ENCODE measurements at places on chromosomes 11 and 22. TPM values are rescaled to one million over a fixed set of nuclear protein-coding genes. Genes with fewer than 3 reads are reported as not detected.

GRCh38 chr11:10633261-10633660 is 60.3 kb downstream of the IRAG1 start:
- no peaks in the 10 kb centered on the region for H3K27me3 ChIP-seq
- H3K4me1 ChIP-seq = no peaks in the 10 kb centered on the region
- H3K27ac ChIP-seq = no peak overlapping the region
- no peak for DNase-seq
- H3K36me3 ChIP-seq = no peaks in the 10 kb centered on the region
- H3K4me3 ChIP-seq = no peak overlapping the region

GRCh38 chr11:102332611-102332994 is 14.4 kb upstream of the BIRC2 start:
- H3K36me3 ChIP-seq = peaks cover 14% of the 10 kb centered on the region
- no peaks in the 10 kb centered on the region for H3K4me1 ChIP-seq
- no peak overlapping the region for H3K27ac ChIP-seq
- no peak for DNase-seq
- H3K27me3 ChIP-seq = no peaks in the 10 kb centered on the region
- no peak overlapping the region for H3K4me3 ChIP-seq

DNA sequence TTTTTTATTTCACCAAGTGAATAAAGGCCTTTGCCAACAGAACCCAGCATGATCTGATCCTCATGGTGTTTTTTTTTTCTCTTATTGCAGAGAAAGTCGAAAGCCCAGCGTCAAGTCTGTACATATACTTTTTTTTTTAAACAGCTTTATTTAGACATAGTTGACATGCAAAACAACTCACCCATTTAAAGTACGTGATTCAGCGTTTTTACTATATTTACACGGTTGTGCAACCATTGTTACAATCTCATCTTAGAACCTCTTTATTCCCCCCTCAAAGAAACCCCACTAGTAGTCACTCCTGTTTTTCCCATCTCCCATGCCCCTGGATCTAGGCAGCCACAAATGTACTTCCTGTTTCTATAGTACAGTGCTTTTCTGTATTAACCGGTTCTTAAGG is 20.6 kb upstream of the AP1B1 start:
- no peak overlapping the region for H3K4me3 ChIP-seq
- no peaks in the 10 kb centered on the region for H3K36me3 ChIP-seq
- no peak overlapping the region for H3K27ac ChIP-seq
- no peaks in the 10 kb centered on the region for H3K27me3 ChIP-seq

GRCh38 chr22:17647991-17648390 is 9.4 kb downstream of the BCL2L13 start:
- H3K4me3 ChIP-seq = no peak overlapping the region
- no peaks in the 10 kb centered on the region for H3K36me3 ChIP-seq
- no peak for DNase-seq
- H3K4me1 ChIP-seq = no peaks in the 10 kb centered on the region
- H3K27ac ChIP-seq = no peak overlapping the region
- no peaks in the 10 kb centered on the region for H3K27me3 ChIP-seq

DNA sequence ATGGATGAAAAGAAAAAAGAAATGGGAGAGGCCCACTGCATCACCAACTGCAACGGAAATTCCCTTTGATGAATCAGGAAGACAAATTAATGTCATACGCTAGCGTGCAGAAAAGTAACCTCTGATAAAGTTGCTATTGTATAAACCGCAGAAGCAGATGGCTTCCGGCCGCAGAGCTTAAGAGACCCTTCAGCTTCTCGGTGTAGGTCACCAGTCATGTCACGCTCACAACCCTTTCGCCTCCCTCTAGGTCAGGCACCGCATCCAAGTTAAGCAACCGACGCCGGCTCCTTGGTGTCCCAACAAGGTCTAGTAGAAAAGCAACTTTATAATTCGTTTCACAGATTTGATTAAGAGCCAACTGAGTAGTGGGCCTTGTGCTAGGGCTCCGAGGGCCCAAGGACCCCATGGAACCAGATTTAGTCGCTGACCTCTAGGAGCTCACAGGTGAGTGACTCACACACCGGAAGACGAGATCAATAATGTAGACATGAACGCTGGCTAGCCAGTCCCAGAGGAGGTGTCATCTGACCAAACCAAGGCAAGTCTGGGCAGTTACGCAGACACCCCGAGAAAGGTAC is 1.2 kb upstream of the ZFP91 start:
- peak overlapping the region; percentile 100 for H3K27ac ChIP-seq
- DNase-seq = peak; percentile 72
- H3K27me3 ChIP-seq = no peaks in the 10 kb centered on the region
- peak overlapping the region; percentile 87 for H3K4me3 ChIP-seq
- no peaks in the 10 kb centered on the region for H3K36me3 ChIP-seq

DNA sequence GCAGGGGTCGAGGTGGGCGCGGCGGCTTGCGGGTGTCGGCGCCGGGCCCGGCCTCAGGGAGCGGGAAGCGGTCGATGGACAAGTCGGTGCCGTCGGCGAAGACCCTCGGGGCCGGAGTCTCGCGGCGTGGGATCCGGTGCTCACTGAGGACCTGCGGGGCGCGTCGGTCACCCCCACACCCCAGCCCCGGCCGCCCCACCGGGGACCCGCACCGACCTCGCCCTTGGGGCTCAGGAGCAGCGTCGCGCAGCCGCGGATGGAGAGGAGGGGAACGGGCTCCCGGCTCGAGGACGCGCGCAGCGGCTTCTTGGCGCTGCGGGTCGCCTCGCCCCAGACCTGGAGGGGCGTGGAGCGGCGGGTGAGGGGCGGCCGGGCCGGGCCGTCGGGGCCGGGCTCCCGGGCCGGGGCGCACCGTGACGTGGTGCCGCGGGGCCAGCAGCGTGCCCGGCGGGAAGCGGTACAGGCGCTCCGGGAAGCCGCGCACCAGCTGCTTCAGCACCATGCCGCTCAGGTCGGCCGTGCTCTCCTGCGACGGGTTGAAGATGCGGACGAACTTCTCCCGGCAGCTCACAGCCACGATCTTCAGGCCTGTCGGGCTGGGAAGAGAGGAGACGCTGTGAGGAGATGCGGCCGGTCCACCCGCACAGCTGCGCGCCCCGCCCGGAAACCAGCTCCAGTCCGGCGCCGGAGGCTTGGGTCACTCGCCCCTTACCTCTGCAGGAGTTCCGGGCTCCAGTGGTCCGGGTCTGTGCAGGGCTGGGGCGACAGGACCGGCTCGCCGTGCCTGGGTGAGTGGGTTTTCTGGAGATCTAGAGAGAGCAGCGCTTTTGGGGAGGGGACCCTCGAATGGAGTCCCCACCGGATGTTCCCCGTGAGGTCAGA is 4.5 kb downstream of the LMNTD2 start:
- no peak for DNase-seq
- no peak overlapping the region for H3K27ac ChIP-seq
- no peak overlapping the region for H3K4me3 ChIP-seq
- H3K4me1 ChIP-seq = peaks cover 23% of the 10 kb centered on the region
- peaks cover 36% of the 10 kb centered on the region for H3K27me3 ChIP-seq

GRCh38 chr11:1304380-1304779 is 5.1 kb downstream of the TOLLIP start:
- peak overlapping the region; percentile 49 for H3K27ac ChIP-seq
- no peaks in the 10 kb centered on the region for H3K27me3 ChIP-seq
- H3K4me1 ChIP-seq = no peaks in the 10 kb centered on the region
- H3K36me3 ChIP-seq = no peaks in the 10 kb centered on the region

DNA sequence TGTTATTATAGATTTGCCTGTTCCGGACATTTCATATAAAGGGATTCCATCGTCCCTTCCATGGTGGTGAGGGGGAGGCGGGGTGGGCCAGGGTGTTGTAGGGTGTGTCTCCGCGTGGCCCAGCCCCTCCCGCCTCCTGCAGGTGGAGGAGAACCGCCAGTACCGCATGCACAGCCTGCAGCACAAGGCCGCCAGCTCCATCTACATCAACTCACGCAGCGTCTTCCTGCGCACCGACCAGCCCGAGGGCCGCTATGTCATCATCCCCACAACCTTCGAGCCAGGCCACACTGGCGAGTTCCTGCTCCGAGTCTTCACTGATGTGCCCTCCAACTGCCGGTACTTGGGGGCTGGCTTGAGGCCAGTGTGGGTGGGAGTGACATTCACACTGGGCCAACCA is 7.5 kb upstream of the MYO7A start:
- DNase-seq = no peak
- no peak overlapping the region for H3K27ac ChIP-seq
- H3K27me3 ChIP-seq = no peaks in the 10 kb centered on the region

DNA sequence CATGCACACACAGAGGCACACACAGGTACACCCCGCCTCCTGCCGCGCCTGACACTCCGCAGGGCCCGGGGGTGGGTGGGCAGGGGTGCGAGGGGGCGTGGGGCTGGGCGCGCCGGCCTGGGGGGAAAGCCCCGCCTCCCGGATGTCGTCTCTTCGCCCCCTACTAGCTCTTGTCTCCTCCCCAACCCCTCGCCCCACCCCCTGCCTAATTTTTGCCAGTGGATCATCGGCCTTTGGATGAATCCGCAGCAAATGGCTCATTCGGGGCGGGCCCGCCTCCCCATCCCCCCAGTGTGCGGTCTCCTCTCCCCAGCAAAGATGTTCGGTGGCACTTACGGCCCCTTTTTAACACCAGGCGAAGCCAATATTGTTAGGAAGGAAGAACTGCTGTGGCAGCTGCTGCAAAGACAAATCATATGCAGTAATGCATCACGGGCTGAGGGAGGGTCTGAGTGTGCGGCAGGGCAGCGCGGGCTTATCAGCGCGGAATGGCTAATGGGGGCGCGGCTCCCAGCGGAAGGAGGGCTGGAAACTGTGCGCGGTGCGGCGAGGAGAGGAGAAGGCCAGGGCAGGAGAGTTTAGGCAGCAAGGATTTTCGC is 13.4 kb upstream of the NECTIN1 start:
- no peaks in the 10 kb centered on the region for H3K27me3 ChIP-seq
- no peaks in the 10 kb centered on the region for H3K36me3 ChIP-seq
- DNase-seq = no peak
- peaks cover 12% of the 10 kb centered on the region for H3K4me1 ChIP-seq

DNA sequence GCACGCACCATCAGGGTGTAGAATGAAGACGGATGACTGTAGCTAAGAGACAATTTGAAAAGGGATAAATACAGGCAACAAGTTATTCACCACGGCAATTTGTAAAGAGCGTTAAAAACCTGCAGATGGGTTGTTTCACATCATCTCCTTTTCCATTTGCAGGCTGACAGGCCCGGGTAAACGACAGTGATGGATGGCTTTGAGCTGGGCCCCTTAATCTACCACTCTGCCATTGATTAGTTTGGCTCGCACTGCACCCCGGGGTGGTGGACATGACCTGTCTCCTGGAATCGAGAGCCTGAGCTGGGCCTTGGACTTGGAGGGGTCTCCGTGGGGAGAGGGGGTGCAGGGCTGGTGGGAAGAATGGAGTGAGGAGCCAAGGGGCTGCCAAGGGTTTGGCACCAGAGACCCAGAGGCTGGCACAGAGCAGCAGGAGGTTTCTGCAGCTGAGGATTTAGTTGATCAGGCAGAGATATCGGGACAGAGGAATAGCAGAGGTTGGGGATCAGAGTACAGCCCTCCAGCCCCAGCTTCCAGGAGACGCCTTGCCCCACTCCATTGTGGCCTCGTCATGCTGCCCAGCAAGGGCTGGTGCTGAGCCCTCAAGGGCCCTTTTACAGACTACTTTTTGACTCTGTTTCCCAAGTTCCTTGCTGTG is 110.6 kb upstream of the NECTIN1 start:
- no peaks in the 10 kb centered on the region for H3K27me3 ChIP-seq
- no peak overlapping the region for H3K27ac ChIP-seq
- H3K36me3 ChIP-seq = no peaks in the 10 kb centered on the region
- no peak for DNase-seq
- H3K4me1 ChIP-seq = no peaks in the 10 kb centered on the region

DNA sequence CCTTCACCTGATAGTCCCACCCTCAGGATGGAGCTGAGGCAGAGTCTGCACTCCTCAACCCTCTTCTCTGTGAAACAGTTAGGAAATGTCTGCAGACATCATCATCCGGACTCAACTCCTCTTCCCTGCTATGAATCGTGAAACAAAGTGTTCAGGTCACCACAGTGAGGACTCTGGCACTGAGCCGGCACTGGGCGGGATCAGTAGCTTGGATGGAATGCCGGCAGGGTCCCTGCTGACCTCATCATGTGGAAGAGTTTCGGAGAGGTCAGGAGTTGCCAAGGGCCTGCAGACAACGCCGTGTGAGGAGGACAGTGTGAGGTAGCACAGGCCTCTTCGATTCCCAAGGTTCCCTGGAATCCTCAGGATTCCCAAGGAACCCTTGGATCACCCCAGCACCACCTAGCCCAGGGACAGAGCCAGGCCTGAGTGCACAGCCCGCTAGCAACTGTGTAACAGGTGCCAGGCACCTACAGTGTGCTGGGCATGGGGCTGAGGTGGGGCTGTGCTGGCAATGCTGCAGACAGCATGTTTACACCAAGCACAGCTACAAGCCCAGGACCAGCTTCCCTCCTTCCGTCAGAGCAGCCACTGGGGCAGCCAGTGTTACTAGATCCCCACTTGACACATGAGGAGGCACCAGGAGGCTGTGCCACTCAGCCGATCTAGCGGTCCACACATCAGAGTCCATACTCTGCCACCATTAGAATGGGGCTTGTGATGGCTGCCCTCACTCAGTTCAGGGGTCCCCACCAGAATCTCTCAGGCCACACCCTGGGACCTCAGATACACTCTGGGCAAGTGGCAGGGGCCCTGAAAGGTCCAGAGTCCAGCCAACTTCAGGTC is 693 bp upstream of the LINC01488 start:
- no peaks in the 10 kb centered on the region for H3K27me3 ChIP-seq
- H3K4me1 ChIP-seq = peaks cover 38% of the 10 kb centered on the region
- no peaks in the 10 kb centered on the region for H3K36me3 ChIP-seq
- no peak overlapping the region for H3K4me3 ChIP-seq

The SNX32 gene
- total RNA-seq = 0.20 TPM

The TNNI2 gene
- not detected for total RNA-seq

The SCN4B gene
- total RNA-seq = 2.5 TPM

The UCP3 gene
- total RNA-seq = 1.1 TPM

The GAB4 gene
- total RNA-seq = not detected

The RASD2 gene
- total RNA-seq = 0.94 TPM

The PNPLA5 gene
- total RNA-seq = not detected

The DDTL gene
- total RNA-seq = 1.0 TPM

The APOA1 gene
- 4.5 TPM for total RNA-seq
